ENCODE measurements at places on chromosomes 7 and 10. TPM values are rescaled to one million over a fixed set of nuclear protein-coding genes. Genes with fewer than 3 reads are reported as not detected.

DNA sequence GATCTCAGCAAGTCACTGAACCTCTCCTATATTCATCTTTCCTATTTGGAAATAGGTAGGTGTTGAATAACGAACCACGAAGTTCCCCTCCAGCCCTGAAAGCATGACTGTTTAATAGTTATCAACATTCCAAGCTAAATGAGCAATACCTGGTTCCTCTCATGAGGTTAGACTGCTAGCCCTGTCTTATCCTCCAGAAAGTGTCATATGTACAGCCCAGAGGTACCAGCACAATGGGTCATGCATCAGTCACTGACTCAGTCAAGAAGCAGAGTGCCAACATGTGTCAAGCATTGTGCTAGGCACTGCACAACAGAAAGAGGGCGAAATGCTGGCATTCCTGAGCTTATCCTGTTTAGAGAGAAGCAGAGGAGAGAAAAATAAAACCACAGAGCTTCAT, 70.0 kb downstream of the AMPH start:
- no peak for DNase-seq

DNA sequence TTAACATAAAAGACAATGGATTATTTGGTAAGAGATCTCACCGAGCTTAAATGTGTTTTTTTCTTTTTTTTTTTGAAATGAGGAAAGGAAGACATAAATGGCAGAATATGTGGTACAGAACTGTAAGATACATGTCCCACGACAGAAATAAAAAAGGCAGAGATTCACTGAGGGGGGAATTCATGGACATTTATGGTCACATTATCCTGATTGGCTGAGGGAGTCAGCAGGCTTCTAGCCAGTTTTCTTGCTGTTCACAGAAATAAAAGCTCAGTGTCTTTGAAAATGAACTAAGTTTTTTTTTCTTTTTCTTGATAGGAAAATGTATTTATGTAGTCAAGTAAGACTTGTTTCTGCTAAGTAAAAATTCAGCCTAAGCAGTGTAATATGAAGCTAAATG, 8.2 kb upstream of the FAS start:
- DNase-seq, result no peak

- DNase-seq, result no peak
Measured at GRCh38 chr10:48377751-48378530, 71.5 kb downstream of the MAPK8 start.

GRCh38 chr10:131921184-131921583, 20.4 kb downstream of the PPP2R2D start:
- DNase-seq, result peak; percentile 69

- DNase-seq, result peak; percentile 31
Measured at GRCh38 chr10:116444527-116445142, 17.0 kb downstream of the PNLIPRP3 start.

DNA sequence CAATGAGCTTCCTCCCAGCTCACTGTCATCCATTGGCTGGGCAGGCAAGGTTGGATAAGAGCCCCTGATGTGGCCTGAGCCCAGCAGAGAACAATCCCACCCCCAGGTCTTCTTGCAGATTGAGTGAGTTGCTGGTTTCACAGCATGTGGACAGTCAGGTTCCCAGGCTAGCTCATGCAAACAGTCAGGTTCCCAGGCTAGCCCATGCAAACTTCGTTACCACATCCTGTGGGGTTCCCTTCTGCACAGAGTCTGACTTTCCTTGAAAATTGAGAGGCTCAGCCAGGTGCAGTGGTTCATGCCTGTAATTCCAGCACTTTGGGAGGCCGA, 67.1 kb downstream of the TMEM130 start:
- DNase-seq, result no peak

DNA sequence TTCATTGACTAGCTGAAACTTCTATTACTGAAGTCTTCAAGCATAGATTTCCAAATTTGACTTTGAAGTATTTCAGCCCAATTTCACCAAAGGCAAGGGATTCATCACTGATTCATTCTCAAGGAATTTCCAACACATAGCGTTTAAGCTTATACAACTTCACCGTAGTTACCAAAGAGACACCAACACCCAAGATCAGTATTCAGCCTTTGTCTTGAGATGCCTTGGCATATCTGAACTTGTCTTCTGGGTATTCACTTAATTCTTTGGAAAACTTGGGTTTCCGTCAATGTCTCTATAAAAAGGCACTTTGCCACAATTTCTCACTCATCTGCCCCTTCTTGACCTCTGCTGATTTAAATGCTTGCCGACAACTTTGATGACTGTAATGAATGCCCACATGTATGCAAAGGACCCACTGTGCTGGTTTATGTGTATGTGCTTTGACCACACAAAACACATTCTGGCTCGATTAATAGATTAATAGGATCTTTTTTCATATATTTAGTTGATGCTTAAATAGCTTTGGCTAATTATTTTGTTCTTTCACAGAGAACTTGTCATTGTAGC, 49.6 kb downstream of the TES start:
- no peak for DNase-seq

DNA sequence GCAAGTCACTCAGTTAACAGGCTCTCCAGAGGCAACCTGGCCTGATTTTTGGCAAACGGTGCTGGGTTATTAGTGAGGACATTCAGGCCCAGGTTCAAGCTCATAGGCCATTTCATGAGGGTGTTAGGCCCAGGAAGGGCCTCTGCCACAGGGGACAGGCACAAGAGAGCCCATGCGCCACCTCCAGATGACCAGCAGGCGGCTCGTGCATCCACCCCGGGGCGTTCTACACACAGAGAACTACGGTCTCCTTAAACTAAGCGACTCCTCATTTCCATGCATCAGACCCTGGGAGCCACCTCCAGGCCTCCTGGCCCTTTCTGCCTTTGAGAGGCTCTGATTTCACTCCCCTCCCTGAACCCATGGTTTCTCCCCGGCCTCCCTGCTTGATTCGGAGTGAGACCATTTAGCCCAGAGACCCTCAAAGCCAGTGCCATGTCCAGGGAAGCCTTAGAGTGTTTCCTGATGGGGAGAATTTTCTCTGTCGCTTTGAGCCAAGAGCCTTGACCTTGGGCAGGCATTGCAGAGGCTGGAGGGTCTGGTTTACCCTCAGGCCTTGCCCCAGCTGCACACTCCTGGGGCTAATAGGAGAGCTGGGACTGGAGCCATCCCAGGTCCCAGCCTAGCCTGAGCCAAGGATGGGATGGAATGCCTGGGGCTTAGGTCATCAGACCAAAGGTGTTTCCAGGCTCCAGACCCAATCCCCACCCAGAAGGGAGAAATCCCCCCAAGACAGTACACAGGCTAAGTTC, 188.0 kb downstream of the GRID1 start:
- DNase-seq, result peak; percentile 82

DNA sequence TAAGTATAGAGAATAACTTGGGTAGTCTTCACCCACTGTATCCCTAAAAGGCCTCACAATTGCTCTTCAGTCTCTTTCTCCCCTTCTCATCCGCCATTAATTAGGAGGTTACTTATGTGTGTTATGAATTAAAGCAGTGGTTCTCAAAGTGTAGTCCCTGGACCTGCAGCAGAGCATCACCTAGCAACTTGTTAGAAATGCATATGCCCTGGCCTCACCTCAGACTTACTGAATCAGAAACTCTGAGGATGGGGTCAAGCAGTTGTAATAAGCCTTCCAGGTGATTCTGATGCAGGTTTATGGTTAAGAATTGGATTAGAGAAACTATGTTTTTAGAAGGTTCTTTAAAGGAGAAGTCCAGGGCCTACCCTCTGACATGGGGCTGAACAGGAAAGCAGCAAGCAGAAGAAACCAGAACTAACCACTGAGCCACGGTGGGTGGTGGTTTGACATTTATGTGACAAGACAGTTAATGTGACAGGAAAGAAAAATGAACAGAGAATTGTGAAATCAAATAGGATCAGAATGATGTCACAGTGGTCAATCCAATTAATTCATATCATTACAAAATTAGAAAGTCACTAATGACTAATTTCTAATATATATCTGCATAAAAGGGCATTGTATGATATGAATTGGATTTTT, 37.6 kb downstream of the ENTPD1 start:
- no peak for DNase-seq

GRCh38 chr7:44073664-44074348, 8.4 kb upstream of the PGAM2 start:
- peak; percentile 25 for DNase-seq

- DNase-seq, result peak; percentile 39
Measured at GRCh38 chr10:110209926-110210673, 2.7 kb downstream of the MXI1 start.

DNA sequence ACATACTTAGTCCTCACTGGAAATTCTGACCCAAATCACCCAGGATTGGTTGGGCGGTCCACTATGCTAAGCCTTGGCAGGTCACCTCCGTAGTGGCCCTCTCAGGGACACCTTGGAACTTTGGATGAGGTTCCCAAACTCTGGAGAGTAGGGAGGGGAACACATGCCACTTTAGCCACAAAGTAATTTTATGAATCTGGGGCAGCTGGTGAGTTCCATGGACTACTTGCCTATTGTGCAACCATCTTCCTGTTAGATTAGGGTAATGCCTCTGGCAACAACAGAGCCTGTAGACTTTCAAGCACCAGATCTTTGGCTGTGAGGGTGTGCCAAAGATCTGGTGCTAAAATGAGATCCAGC, 77.7 kb downstream of the ITGB8 start:
- no peak for DNase-seq

DNA sequence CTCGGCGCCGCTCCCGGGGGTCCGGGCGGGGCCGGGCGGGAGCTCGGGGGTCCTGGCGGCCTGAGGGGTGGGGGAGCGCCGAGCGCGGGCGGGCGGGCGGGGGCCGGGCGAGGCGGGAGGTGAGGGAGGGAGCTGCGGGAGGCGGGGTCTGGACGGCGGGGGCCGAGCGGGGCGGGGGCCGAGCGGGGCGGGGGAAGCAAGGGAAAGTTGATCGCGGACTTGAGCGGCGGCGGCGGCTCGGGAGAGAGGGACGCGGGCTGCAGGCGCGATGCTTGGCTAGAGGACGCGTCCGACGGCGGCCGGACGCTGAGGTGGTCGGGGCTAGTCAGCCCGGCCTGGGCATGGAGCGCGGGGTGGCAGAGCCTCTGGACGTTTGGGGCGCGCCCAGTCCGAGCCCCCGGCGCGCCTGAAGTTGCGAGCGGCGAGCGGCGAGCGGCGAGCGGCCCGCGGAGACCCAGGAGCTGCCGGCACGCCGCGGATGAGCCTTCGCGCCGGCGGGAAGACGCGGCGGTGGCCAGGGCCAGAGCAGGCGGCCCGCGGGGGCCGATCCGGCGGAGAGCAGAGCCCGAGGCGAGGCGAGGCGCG, at the start of gene CDH23:
CDH23 (plus strand) TSS at position 210 of the 585 bp plus-strand sequence. CDS start 42,912 bp downstream, outside the sequence.
- DNase-seq, result peak; percentile 69

- no peak for DNase-seq
Measured at GRCh38 chr7:43537765-43538403, 45.0 kb upstream of the STK17A start.

DNA sequence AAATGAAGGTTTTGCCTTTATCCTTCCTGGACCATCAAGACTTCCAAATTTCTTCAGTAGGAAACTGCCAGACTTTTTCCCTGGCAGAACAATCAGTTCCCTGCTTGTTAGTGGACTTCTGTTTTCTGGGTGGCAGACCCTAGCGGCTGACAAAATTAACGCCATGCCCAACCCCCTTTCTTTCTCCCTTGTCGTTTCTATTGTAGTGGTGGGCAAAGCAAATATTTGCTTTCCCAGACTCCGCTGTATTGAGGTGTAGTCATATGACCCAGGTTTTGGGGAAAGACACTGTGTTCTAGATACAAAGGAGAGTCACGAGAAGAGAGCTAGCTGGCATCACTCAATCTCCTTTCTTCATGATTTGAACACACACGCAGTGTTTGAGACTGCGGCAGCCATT, 7.7 kb downstream of the PON2 start:
- DNase-seq, result no peak

DNA sequence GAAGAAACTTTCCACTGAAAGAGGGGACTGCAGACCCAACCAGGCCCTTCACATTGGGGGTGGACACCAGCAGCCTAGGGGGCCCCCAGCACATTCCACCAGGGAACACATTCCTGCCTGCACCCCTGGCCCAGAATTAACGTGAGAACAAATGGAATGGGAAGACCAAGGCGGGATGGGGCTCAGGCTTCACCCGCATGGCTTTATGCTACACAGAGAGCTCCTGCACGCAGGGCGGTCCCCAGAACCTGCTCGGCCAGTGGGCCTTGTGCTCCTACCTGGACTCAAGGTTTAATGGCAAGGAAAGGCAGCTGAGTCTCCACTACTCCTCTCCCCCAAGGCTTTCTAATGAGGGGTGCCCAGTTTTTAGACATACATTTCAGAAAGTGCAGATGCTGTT, 146.3 kb upstream of the GPR26 start:
- no peak for DNase-seq

DNA sequence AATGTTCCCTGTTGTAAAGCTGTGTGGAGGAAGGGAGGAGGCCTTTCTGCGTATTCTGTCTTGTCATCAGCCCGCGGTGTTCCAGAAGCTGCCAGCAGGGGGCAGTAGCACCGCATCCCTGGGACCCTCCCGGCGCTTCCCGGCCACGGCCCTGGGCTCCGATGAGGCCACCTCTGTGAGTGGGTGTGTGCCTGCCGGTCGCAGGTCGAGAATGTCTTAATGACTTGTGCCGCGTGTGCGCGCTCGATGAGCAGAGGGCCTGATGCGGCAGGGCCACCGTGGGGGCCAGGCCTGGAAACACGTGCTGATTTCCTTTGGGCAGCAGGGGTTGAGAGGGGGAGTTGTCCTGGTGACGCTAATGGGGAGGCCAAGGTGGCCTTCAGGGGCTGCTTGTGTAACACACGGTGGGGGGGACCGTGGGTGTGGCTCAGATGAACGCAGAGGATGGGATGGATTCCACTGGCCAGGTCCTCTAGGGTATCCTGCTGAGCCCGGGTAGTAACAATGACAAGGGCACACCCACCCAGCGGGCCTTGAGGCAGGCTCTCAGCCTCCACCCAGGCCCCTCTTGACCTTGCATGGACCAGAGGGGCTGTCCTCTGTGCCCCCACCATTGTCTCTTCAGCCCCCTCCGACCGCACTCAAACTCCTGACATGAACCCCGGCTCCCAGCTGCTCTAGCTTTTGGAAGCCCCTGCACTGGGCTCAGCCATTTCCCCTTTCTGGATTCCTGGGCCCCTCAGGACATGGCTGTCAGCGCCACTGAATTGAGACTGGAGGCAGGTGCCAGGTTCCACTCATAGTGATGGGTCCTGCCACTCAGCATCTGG, 135.9 kb upstream of the PODXL start:
- DNase-seq, result peak; percentile 95

Gene GALNT17
- total RNA-seq, result 61.1 TPM

Gene NPSR1
- total RNA-seq, result not detected

Gene TMEM229A
- 0.27 TPM for total RNA-seq

Gene CDK14
- 35.0 TPM for total RNA-seq

Gene AGR2
- total RNA-seq, result 1.6 TPM

Gene NKX1-2
- total RNA-seq, result 57.7 TPM

Gene DRGX
- not detected for total RNA-seq

Gene RHEB
- total RNA-seq, result 127 TPM

Gene DGKB
- total RNA-seq, result 3.0 TPM

Gene FAM221A
- total RNA-seq, result 24.9 TPM

Gene PLOD3
- 45.3 TPM for total RNA-seq

Gene GPER1
- total RNA-seq, result 0.28 TPM

Gene ADIRF
- total RNA-seq, result 1.0 TPM

Gene ZNF239
- total RNA-seq, result 7.7 TPM

Gene CADPS2
- total RNA-seq, result 11.5 TPM

Gene STRA8
- not detected for total RNA-seq

Gene POLL
- 46.2 TPM for total RNA-seq

Gene SLC25A28
- total RNA-seq, result 18.2 TPM

Gene GAD2
- total RNA-seq, result 1.4 TPM

Gene ZNF804B
- not detected for total RNA-seq
